Esophagus squamous epithelium (tissue), 5 donors: ENCODE measurements at places on chromosomes 12 and 14.

GRCh38 chr12:47889040-47889439, 15.8 kb downstream of the VDR start:
- no peak for DNase-seq

GRCh38 chr14:94660306-94660946, 48.2 kb downstream of the SERPINA3 start:
- DNase-seq: no peak

DNA sequence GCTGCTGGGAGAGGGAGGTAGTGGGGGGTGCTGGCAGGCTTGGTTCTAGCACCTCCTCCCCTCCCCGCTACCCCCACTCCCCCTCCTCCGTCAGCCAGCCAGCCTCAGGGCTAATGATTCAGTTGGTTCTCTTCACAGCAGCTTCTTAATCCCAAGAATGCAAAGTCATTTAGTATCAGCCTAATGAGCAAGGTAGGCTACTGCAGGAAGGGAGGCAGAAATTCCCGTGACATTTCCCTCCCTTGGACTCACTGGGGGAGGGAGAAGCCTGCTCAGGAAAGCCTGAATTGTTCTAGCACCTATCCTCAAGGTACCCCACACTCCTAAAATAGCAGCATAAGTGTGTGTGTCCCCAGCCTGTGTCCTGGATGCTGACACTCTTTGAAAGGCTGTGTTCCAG, 29.8 kb downstream of the ITPK1 start:
- no peak for DNase-seq

GRCh38 chr14:22991852-22992251, 9.5 kb upstream of the AJUBA start:
- DNase-seq: no peak

- no peak for DNase-seq
These were observed 56.2 kb upstream of the DDHD1 start for GRCh38 chr14:53209370-53209769.

DNA sequence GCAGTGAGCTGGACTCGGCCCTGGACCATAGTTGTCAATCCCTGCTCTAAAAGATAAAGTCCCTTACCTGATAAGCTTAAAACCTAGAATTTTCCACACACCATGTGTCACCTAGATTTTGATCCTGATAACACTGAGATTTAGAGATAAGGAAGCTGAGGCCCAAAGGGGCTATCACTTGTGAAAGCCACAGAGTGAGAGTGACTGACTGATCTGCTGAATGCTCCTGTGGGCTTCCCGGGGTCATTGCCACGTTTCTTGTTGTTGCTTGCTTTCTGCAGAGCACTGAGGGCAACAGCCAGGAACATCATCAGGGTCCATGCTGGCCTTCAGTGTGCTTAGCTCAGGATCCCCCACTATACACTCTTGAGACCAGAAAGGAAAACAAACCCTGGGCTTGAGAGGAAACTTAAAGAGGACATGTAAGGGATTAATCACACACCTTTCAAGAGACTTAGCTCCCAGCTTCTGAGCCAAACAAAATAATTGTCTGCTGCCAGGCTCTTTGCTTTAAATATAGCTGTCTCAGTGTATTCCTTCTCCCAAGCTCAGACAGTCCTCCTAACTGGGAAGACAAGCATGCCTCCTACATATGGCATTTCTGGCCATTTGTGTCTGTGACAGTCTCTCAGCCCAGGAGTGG, 82.6 kb upstream of the ARHGAP5 start:
- no peak for DNase-seq

GRCh38 chr14:91144425-91145145, 30.7 kb downstream of the DGLUCY start:
- DNase-seq: no peak

- DNase-seq: no peak
These were observed 59.3 kb upstream of the TMPO start for GRCh38 chr12:98456041-98456440.

DNA sequence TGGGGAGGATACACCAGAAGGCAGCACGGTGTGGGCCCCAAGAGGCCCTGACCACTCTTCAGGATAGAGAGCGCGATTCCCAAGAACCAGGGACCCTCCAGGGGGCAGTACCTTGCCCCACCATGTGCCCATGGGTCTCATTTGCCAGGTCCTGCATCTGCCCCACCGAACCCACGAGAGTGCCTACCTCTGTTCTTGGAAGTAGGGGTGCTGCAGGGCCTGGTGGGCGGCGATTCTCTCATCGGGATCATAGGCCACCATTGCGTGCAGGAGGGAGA, 72.7 kb downstream of the MOK start:
- DNase-seq: no peak

DNA sequence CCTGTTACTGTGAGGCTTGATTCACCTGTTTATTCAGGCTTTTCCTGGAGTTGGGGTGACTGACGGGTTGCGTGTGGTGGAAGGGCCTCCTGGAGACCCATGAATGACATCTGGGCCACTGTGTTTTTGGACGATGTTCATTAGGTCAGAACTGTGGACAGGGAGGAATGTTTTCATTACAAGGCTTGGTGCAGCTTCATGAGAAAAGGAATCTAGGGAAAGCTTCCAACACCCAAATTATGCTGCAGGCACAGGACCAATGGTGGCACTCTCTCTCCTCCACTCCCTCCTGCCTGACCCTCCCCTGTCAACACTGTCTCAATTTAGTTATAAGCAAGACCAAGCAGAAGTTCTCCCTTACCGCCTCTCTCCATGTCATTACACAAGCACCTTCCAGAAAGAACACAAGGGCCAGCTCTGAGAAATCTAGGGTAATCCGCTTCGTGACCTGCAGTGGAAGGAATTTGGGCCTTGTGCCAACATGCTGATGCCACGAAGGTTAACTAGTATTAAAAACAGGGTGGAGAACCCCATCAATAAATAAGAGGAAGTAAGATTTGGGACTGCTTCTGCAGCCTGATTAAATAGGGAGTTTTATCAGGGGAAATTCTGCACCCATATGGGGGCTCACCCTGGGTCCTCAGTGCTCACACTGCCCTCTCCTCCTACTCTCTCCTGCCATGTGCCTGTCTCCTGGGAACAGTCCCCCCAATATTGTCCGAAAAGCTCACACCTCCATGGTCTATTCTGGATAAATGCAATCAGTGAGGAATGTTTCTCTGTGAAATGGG, 200.3 kb downstream of the KTN1 start:
- DNase-seq: no peak

GRCh38 chr14:23513818-23514643, 37.5 kb downstream of the ZFHX2 start:
- no peak for DNase-seq

GRCh38 chr12:98653866-98654493, 8.9 kb downstream of the APAF1 start:
- DNase-seq: no peak

GRCh38 chr12:106647793-106648514, 65.2 kb downstream of the RFX4 start:
- DNase-seq: no peak

DNA sequence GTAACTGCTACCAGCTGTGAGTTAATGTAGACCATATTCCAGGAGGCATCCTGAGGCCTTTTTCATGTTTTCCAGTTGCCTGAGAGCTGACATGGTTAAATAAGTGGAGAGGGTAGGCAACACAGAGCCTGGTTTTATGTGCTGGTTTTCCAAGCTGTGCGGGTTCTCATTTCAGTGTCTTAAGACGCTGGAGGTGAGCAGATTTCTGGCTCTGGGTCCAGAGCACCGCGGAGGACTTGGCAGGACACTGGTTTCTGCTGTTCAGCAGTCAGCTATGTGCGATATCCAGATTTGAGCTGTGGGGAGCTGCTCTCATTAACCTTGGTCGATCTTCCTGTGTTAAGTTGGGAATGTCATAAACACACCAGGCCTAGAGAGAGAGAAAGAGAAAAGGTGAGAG, 680.8 kb downstream of the BCL11B start:
- no peak for DNase-seq

DNA sequence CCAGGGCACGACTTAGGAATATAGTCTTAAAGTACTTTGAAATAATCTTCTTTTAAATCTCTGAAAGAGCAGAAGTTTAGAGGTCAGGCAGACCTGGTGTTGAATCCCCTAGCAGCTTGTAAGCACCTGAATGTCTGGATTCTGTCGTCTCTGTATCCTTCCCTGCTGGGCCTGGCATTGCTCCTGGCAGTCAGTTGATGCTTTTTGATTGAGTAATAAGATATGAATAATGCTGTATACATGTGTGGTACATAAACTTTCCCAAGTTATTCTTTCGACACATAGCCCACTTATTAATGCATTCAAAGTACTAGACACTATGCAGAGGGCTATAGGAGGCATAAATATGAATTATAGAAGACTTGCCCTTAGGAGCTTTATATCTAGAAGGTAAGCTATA, 31.4 kb downstream of the EVL start:
- no peak for DNase-seq

DNA sequence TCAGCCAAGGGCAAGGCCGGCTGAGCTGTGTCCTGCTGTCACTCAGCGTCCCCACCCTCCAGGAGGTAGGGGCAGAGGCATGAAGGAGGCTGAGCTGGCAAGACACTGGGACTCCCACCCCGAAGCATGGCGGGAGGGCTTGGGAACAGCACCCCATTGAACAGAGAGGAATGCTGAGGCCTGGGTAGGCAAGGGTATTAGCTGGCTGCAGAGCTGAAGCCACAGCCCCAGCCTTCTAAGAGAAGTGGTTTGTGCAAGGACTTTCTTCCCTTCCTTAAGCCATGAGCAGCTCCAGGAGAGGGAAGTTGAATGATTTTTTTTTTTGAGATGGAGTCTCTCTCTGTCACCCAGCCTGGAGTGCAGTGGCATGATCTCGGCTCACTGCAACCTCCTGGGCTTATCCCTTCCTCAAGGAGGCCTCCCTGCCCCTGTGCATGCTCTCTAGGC, 6.6 kb upstream of the CFAP73 start:
- DNase-seq: no peak

- no peak for DNase-seq
These were observed 77.2 kb downstream of the PPP1R12A start for GRCh38 chr12:79857675-79858074.

- no peak for DNase-seq
These were observed 6.5 kb upstream of the OTX2 start for GRCh38 chr14:56816574-56817391.

GRCh38 chr14:49593016-49593415, 5.7 kb upstream of the LRR1 start:
- DNase-seq: no peak

DNA sequence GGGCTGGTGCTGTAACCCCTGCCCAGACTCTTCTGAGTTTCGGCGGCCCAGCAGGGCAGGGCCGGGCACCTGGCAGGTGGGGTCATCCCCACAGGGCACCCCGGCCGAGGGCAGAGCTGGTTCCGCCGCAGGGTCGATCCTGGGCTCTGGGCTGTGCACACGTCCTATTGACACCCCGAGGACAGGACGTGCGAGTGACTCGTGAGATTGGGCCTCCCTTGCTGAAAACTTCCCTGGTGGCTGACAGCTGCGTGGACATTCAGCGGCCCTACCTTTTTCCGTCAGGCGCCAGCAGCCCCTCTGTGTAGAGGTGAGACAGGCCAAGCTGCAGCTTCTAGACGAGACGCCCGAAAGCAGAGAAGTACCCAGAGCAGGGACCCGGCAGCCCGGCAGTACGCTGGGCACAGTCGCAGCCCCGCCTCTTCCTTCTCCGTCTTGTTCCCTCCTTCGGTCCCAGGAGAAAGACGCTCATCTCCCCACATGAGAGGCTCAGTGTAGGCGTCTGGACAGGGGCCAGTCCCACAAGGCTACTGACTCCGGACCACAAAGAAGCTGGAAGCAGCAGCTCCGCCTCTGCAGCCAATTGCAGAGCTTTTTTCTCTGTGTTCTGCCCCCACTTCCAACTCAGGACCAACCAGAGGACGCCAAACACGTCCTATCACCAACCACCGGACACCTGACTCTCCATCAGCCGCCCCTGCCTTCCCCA, at the start of gene LRCOL1:
TSS of gene LRCOL1 (minus strand) at position 532 of the 709 bp plus-strand sequence. CDS start 4,331 bp downstream, outside the sequence.
- DNase-seq: no peak

DNA sequence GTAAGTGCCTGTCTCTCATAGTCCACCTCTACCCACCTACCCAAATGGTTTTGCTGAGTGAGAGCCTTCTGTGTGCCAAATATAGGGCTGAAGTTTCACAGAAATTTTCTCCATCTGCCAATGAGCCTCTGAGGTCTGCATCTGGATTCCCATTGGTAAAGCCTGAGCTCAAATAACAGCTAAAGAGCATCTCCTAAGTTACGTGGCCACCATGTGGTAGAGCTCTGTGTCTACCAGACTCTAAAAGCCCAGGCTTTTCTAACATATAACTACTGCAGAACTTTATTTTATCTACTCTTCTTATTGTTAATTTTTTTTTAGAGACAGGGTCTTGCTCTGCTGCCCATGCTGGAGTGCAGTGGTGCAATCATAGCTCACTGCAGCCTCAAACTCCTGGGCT, 16.0 kb downstream of the AMDHD1 start:
- no peak for DNase-seq

DNA sequence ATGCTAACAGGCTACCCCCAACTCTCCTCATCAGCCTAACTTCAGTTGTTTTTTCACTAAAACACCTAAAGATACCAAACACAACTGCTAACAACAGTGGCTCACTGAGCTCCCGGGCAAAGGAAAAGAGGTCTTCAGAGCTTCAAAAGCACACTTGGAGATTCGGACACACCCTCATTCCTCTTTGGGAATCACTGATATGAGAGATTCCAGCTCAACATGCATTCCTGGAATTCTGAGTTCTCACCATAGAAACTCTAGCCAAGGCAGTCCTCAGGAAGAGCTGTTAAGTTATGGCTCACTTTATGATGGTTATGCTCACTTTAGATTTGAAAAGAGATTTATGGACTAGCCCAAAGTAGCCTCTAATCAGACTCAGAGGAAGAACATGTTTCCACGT, 40.1 kb downstream of the STXBP6 start:
- DNase-seq: no peak

DNA sequence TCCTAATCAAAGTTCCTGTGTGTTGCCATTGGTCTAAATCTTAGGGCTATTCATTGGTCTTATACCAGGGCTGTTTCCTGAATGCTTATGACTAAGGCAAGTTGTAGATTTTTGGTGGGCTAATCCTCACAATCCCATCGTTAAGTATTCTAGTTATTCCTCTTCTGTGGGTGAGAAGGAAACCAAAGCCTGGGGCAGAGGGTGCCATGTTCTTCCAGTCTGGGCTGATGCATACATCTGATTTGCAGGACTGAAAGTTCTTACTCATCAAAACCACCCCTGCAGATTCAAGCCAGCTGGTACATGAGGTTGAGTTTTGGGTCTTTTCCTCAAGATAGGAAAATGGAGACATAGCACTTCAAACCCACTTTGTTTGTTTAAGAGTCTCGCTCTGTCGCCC, 25.7 kb downstream of the PPP1CC start:
- DNase-seq: no peak

DNA sequence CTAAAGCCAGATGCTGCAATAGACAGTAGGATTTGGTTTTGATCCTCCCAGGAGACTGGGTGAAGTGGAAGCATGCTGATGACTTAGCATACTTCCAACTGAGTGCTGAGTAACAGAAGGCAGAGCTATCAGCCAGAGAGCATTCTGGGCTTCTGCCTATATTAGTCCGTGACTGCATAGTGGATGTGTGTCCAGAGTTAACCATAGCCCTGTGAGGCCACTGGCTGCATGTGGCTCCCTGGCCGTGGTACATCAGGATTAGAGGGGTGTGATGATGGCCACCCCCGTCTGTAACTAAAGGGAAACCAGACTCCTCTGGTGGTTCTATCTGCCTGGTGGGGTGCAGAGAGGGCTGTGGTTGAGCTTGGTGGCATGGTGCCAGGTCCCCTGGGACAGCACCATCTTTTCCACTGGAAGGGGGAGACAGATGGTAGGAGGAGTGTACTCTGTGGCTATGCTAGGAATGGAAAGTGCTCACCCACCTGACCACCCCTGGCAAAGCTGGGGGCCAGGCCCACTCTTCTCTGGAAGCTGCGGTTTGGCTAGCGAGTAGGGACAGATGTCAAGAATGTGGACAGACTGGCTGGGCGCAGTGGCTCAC, 27.4 kb downstream of the ABCD4 start:
- no peak for DNase-seq

- no peak for DNase-seq
These were observed 57.9 kb downstream of the PPM1H start for GRCh38 chr12:62876938-62877548.
